ENCODE measurements at places on chromosomes 11 and 22.

- no peaks in the 10 kb centered on the region for H3K36me3 ChIP-seq
- H3K27me3 ChIP-seq = no peaks in the 10 kb centered on the region
- DNase-seq = peak; percentile 89
- H3K4me1 ChIP-seq = peaks cover 2% of the 10 kb centered on the region
- H3K27ac ChIP-seq = no peak overlapping the region
Observed at GRCh38 chr11:62081378-62082291, 42.2 kb upstream of the INCENP start.

DNA sequence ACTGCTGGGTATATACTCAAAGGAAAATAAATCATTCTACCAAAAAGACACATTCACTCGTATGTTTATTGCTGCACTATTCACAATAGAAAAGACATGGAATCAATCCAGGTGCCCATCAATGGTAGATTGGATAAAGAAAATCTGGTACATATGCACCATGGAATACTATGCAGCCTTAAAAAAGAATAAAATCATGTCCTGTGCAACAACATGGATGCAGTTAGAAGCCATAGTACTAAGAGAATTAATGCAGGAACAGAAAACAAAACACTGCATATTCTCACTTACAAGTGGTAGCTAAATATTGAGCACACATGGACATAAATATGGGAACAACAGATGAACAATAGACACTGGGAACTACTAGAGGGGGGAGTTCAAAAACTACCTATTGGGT is 96.3 kb downstream of the FAM76B start:
- H3K4me1 ChIP-seq = peaks cover 18% of the 10 kb centered on the region
- H3K4me3 ChIP-seq = no peak overlapping the region
- H3K36me3 ChIP-seq = no peaks in the 10 kb centered on the region
- DNase-seq = no peak
- H3K27me3 ChIP-seq = no peaks in the 10 kb centered on the region

DNA sequence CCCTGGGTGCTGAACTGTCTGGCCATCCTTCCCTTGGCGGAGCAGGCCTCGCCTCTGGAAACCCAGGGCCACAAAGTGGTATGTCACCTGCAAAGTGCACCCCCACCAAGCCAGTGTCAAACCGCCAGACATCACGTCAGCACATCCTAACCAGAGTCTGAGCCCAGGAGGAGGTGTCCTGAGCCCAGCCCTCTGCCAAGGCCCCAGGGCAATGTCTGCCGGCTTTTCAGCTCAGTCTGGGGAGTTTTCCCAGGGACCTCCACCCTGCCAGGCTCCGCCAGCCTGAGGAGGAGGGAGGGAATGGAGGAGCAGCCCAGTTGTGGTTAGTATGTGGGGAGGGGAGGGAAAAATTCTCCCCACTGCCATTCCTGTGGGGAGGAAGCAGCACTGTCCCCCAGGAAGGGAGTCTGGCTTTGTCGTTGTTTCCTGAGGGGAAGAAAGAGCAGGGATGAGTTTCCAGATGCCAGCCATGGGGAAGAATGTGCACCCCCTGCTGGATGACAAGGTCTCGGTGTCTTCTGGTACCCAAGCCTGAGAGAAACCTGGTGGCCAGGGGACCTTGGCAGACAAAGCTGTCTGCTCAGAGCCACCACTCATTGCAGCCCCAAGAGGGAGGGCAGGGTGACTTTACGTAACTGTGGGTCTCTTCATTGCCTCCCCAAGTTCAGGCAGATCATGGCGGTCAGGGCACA is 81.4 kb upstream of the CD82 start:
- no peaks in the 10 kb centered on the region for H3K36me3 ChIP-seq
- no peaks in the 10 kb centered on the region for H3K4me1 ChIP-seq
- no peak overlapping the region for H3K4me3 ChIP-seq
- H3K27me3 ChIP-seq = peaks cover 12% of the 10 kb centered on the region

- H3K27me3 ChIP-seq = no peaks in the 10 kb centered on the region
- H3K4me1 ChIP-seq = peaks cover 56% of the 10 kb centered on the region
- DNase-seq = no peak
- no peaks in the 10 kb centered on the region for H3K36me3 ChIP-seq
Observed at GRCh38 chr11:2688381-2689231, 11.2 kb downstream of the KCNQ1OT1 start.

- H3K4me1 ChIP-seq = peaks cover 14% of the 10 kb centered on the region
- H3K27me3 ChIP-seq = peaks cover 76% of the 10 kb centered on the region
- H3K4me3 ChIP-seq = no peak overlapping the region
- H3K27ac ChIP-seq = no peak overlapping the region
- no peaks in the 10 kb centered on the region for H3K36me3 ChIP-seq
Observed at GRCh38 chr11:131977231-131977630, 606.8 kb downstream of the NTM start.

DNA sequence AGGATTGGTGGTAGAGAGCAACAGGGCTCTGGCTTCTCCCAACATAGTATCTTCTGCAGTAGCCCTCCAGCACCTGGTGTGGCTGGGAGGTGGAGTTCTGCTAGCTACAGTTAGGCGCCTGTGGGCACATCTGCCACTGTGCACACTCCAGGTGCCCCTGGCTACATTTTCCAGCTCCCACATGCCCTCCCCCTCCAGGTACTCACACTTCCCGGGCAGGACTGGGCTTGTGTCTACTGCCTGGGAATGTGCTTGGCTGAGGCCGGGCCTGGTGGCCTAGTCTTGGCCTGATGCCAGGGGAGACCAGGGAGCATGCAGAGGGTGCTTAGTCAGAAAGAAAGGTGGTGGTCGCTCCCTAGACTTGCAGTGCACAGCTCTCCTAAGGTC is 15.8 kb downstream of the PHLDB1 start:
- peak overlapping the region; percentile 79 for H3K4me3 ChIP-seq
- H3K27ac ChIP-seq = peak overlapping the region; percentile 95
- DNase-seq = no peak
- H3K36me3 ChIP-seq = peaks cover 7% of the 10 kb centered on the region
- no peaks in the 10 kb centered on the region for H3K27me3 ChIP-seq

DNA sequence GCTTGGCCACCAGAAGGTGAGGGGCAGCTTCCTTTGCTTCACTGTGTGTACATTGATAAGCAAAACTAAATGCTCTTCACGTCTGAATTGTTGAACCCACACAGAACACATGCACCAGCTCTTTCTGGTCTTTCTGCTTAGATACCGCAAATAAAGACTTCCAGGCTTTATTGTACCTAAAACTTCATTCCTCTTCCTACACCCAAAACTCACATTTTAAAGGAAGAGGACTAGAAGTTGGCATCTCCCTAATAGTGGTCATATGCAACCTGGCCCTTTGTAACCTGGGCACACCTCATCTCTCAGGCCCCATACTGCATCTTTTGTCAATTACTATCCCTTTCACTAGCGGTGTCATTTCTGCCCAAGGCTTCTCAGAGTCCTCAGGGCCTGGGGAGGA is 5.9 kb downstream of the SLC17A6 start:
- DNase-seq = no peak
- no peaks in the 10 kb centered on the region for H3K36me3 ChIP-seq
- H3K4me1 ChIP-seq = peaks cover 5% of the 10 kb centered on the region
- no peak overlapping the region for H3K4me3 ChIP-seq
- peaks cover 87% of the 10 kb centered on the region for H3K27me3 ChIP-seq

GRCh38 chr11:8227156-8228152 is 36.2 kb downstream of the LMO1 start:
- DNase-seq = no peak
- no peak overlapping the region for H3K4me3 ChIP-seq

GRCh38 chr11:133608496-133608895 is 76.2 kb upstream of the OPCML start:
- no peak overlapping the region for H3K27ac ChIP-seq
- H3K4me3 ChIP-seq = no peak overlapping the region
- no peaks in the 10 kb centered on the region for H3K36me3 ChIP-seq
- H3K4me1 ChIP-seq = no peaks in the 10 kb centered on the region
- peaks cover 22% of the 10 kb centered on the region for H3K27me3 ChIP-seq

GRCh38 chr22:48819232-48819631 is 1008.4 kb downstream of the BRD1 start:
- H3K4me1 ChIP-seq = no peaks in the 10 kb centered on the region
- peaks cover 17% of the 10 kb centered on the region for H3K27me3 ChIP-seq
- no peak for DNase-seq
- no peaks in the 10 kb centered on the region for H3K36me3 ChIP-seq
- no peak overlapping the region for H3K4me3 ChIP-seq
- no peak overlapping the region for H3K27ac ChIP-seq

GRCh38 chr11:40647295-40647694 is 812.2 kb downstream of the LRRC4C start:
- peaks cover 2% of the 10 kb centered on the region for H3K4me1 ChIP-seq
- H3K27ac ChIP-seq = no peak overlapping the region
- no peaks in the 10 kb centered on the region for H3K36me3 ChIP-seq
- no peak overlapping the region for H3K4me3 ChIP-seq

GRCh38 chr22:40932396-40932795 is 18.8 kb upstream of the RBX1 start:
- no peak overlapping the region for H3K4me3 ChIP-seq
- H3K36me3 ChIP-seq = peaks cover 11% of the 10 kb centered on the region
- H3K4me1 ChIP-seq = peaks cover 9% of the 10 kb centered on the region

GRCh38 chr11:86673055-86673843 is 833 bp upstream of the ME3 start:
- no peak for DNase-seq
- peak overlapping the region; percentile 76 for H3K4me3 ChIP-seq
- peaks cover 8% of the 10 kb centered on the region for H3K4me1 ChIP-seq
- H3K36me3 ChIP-seq = no peaks in the 10 kb centered on the region
- peaks cover 66% of the 10 kb centered on the region for H3K27me3 ChIP-seq

DNA sequence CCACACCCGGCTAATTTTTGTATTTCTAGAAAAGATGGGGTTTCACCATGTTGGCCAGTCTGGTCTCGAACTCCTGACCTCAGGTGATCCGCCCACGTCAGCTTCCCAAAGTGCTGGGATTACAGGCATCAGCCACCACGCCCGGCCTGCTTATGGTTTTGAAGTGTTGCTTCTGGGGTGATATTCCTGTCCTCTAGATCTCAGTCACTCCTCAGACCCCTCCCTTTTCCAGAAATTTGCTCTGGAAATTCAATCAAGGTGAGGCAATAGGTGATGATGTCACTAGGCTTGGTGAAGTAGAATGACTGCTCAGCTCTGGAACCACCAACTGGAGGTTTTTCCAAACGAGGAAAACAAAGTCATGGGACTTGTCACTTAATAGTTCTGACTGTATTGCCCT is 36.6 kb upstream of the CREB3L1 start:
- H3K4me1 ChIP-seq = peaks cover 38% of the 10 kb centered on the region
- no peak overlapping the region for H3K4me3 ChIP-seq
- no peaks in the 10 kb centered on the region for H3K36me3 ChIP-seq
- DNase-seq = no peak
- H3K27me3 ChIP-seq = peaks cover 28% of the 10 kb centered on the region

- H3K27ac ChIP-seq = peak overlapping the region; percentile 82
- peaks cover 3% of the 10 kb centered on the region for H3K27me3 ChIP-seq
- peak overlapping the region; percentile 89 for H3K4me3 ChIP-seq
- H3K4me1 ChIP-seq = peaks cover 58% of the 10 kb centered on the region
Observed at GRCh38 chr11:86954269-86955110, 705 bp downstream of the FZD4 start.

DNA sequence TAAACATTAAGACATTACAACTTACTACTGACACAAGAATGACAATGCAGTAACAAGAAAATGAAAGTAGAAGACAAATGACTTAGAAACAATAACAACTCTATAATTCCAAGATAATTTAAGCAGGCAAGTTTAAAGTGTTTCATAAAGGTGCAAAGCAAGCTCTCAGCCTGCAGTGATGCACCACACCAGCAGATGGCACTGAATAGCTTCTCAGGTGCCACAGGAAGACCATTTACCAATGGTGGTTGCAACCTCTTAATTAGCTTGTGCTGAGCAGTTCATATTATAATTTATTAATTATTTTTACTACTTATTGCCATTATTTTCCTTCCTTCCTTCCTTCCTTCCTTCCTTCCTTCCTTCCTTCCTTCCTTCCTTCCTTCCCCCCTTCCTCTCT is 60.6 kb downstream of the NXPE2 start:
- H3K27me3 ChIP-seq = peaks cover 12% of the 10 kb centered on the region
- no peak overlapping the region for H3K27ac ChIP-seq
- H3K4me3 ChIP-seq = no peak overlapping the region
- DNase-seq = no peak
- H3K4me1 ChIP-seq = no peaks in the 10 kb centered on the region
- H3K36me3 ChIP-seq = no peaks in the 10 kb centered on the region

DNA sequence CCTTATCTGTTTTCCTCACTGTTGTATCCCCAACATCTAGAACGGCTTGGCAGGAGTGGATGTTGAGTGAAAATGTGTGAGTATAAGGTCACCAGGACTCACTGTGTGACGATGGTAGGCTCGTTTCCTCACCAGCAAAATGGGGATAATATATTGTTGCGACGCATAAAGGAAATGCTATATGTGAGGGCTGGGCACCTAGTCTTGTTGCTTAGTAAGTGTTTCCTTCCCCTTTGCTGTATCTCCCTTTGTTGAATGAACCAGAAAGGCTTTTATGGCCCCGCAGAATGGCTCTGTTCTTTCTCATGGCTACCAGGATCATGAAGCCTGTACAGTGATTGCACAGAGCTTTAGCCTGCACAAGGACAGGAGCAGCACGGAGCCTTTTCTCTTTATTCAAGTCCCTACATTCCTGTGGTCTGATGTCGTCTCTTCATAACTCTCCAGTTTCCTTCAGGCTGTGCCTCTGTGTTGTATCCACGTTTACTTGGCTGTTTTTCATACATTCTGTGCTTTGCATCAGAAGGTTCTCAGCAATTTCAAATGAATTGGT is 5.4 kb downstream of the TNRC6B start:
- peak overlapping the region; percentile 41 for H3K4me3 ChIP-seq
- DNase-seq = no peak
- no peaks in the 10 kb centered on the region for H3K27me3 ChIP-seq

DNA sequence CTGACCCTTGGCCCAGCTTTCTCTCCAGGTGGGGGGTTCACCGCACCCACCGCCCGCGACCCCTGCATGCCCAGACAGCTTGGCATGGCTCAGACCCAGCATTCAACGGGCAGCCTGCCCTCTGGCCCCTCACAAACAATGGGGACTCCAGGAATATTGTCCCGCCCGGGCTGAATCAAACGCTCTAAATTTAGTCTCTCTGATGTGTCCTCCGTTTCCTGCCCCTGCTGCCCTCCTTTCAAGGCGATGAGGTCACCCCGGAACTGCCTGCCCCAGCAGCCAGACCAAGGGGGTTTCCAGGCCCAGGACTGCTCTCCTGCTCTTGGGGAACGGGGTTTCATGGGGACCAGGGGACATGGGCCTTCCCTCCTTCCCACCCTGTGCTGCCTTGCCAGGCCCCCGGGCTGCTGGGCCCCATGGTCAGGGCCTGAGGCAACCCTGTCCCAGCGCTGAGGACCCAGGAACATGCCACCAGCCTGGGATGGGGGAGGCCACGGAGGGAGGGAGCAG is 10.1 kb upstream of the PDGFB start:
- no peak overlapping the region for H3K4me3 ChIP-seq
- peaks cover 28% of the 10 kb centered on the region for H3K4me1 ChIP-seq
- no peaks in the 10 kb centered on the region for H3K36me3 ChIP-seq
- no peaks in the 10 kb centered on the region for H3K27me3 ChIP-seq
- no peak for DNase-seq
- H3K27ac ChIP-seq = no peak overlapping the region

Data from mesothelial cell of epicardium (in vitro differentiated cells).